ENCODE measurements at places on chromosomes 16 and 17. TPM values are rescaled to one million over a fixed set of nuclear protein-coding genes. Genes with fewer than 3 reads are reported as not detected.

Gene ZNF423
- 2.0 TPM for total RNA-seq

GRCh38 chr17:30421592-30421991 lies 42.9 kb downstream of the CPD start:
- DNase-seq: no peak

DNA sequence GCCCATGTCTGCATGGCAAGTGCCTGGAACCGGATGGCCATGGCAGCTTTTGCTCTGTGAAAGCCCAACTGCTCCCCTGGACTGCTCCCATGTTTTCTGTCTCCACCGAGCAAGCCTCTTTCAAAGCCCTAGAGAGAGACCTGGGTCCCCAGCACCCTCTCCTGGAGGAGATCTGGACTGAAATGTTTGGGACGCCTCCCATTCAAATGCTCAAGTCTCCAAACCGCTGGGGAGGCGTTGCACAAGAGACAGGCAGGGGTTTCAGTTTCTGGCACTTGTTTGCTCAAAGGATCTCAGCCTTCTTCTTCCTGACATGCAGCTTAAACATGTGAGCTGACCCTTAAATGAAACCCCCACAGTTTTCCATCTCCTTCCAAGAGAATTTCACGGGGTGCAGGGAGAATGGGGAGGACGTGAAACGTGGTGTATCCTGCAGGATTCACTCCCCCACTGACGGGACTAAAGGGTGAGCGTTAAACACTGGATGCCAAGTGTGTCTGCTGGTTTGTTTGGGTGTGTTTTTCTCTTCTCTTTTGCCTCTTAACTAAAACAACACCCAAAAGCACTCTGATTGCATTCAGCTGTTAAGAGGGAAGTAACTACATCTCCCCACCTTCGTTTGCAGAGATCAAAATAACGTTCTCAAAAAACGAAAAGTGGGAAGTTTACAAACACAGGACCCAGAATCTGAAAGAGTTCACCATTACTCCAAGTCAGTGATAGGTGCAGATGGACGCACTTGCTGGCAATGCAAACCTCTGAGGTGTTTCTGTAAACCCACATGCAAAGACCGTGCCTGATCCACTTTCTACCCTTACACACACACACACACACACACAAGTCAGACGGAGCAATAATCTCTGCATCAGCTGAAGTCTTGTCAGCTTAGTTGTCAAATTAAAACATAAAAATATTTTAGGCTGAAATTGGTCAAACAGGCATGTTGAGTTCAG lies 256.9 kb downstream of the C16orf95 start:
- DNase-seq: peak; percentile 11

GRCh38 chr17:14950216-14950615 lies 314.9 kb downstream of the PMP22 start:
- no peak for DNase-seq

GRCh38 chr16:1208239-1208830 lies 16.7 kb downstream of the TPSG1 start:
- DNase-seq: no peak

DNA sequence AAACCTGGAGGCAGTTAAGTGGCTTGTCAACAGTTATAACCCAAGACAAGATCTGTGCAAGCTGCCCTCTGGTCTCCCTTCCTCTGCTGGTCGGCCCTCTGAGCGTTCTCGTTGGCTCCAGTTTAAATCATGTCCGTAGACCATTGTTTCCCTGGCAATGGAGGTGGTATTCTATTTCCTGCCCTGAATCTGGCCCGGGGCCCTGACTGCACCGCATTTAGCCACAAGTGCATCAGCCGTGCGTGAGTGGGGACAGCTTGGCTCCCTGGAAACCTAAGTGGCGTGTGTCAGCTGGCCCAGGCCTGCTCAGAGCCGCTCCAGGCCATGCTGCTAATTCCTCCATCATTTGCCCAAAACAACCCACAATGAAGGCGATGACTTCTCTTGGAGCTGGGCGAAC lies 15.0 kb upstream of the MYLK3 start:
- no peak for DNase-seq

GRCh38 chr17:74345433-74346241 lies 16.0 kb downstream of the BTBD17 start:
- DNase-seq: no peak

DNA sequence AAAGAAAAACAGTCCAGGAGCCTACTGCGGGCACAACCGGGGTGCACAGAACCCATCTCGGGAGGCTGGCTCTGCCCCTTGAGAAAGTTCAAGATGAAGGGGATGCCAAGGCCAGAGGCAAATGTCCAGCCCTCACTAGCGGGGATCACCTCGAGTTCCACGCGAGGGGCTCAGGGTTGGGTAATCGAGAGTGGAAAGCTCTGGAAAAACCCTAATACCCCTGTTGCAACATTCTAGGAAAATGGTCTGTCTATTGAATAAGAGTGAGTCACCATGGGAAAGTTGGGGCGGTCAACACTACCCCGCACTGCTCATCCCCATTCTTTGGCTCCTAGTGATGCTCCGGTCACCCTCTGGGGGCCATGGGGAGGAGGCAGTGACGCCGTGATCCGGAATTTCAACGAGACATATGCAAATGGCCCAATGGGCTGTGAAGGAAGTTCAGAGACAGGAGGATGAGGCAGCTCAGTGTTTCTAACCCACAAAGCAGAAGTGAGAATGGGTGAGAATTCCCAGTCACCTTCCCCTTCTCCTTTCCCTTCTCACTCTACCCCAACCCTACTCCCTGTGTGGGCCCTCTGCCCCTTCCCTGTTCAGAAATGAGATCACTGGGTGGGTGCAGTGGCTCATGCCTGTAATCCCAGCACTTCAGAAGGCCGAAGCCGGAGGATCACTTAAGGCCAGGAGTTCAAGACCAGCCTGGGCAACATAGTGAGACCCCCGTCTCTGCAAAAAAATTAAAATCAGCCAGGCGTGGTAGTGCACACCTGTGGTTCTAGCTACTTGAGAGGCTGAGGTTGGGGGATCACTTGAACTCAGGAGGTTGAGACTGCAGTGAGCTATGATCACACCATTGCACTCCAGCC lies 22.4 kb downstream of the SOCS3 start:
- no peak for DNase-seq

DNA sequence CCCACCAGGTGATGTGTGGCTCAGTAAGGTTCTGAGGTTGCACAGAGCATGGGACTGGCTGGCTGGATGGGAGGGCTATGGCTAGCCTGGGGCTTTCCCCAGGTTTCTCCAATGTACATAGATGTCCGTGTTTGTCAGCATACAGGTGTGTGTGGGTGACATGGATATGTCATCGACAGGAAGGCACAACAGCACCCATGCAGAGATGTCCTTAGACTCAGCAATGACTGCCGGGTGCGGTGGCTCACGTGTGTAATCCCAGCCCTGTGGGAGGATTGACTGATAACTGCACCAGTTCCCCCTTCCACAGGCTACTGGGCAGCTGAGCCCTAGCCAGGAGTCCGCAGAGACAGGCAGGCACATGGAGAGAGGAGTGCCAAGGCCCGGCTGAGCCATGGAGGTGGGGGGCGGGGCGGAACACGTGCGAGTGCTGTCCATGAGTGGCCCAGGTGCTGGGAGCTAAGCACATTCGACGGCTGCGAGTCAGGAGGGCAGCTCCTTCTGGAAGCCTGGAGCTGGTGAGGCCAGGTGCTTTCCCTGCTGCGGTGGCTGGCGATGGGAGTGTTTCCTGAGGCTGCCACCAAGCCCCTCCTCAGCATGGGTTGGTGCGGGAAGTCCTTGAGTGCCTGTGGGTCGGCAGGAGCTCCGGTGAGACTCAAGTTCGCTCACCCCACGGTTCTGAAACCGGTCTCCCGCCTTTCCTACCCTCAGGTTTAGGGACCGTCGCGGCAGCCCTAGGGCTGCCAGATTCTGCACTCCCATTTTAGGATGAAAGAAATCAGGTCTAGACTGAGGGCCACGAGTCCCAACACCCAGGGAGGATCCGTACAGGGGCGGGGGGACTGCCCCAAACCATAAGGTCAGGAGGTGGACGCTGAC lies 858 bp upstream of the ASPSCR1 start:
- peak; percentile 85 for DNase-seq

DNA sequence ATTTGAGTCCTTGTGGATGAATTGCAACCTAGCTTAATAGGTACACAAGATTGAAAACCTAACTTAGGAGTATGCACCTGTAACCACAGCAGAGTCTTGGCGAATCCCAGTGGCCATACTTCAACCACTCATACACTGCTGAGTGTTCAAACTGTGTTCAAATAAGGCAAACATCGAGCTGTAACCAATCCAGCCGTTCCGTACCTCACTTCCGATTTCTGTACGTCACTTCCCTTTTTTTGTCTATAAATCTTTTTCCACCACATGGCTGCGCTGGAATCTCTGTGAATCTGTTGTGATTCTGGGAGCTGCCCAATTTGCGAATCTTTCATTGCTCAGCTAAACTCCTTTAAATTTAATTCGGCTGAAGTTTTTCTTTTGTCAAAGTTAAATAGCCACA lies 190.6 kb downstream of the MAF start:
- DNase-seq: no peak

GRCh38 chr17:7703584-7704479 lies 1.2 kb upstream of the EFNB3 start:
- DNase-seq: no peak

DNA sequence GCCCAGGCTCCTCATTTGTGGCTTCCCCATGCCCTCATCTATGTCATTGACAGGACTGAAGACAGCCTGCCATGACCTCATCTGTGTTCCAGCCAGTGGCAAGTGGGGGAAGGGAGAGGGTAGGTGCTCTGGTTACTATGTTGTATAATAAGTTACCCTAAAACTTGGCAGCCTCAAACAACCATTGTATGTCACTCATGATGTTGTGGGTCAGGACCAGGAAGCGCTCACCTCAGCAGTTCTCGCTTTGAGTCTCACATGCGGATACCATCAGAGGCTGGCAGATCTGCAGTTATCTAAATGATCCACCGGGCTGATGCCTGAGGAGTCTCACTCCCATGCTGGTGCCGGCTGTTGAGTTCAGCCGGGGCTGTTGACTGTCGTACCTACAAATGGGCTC lies 89.0 kb upstream of the TMEM97 start:
- no peak for DNase-seq

DNA sequence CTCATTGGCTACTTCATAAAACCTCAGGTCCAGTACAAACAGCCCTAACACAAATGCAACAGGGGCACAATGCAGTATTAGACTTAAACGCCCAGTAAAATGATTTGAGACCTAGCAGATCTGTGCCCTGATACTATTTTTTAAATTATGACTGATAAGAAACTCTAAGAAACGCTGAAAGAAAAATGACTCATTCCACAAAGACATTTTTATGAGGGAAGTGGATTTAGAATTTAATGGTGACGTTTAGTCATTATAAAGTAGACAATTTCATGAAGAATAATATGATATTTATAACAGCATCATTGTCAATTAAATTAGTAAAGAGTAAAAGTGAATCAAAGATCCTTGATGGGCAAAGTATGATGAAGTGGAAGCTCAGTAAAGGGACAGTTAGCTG lies 80.4 kb upstream of the DHX40 start:
- DNase-seq: no peak

GRCh38 chr16:1992704-1993317 lies 3.0 kb downstream of the SYNGR3 start:
- no peak for DNase-seq
